ENCODE measurements at places on chromosomes 4 and X.
A peak's percentile ranks its signal among the peaks of the same experiment; 100 is the strongest.

DNA sequence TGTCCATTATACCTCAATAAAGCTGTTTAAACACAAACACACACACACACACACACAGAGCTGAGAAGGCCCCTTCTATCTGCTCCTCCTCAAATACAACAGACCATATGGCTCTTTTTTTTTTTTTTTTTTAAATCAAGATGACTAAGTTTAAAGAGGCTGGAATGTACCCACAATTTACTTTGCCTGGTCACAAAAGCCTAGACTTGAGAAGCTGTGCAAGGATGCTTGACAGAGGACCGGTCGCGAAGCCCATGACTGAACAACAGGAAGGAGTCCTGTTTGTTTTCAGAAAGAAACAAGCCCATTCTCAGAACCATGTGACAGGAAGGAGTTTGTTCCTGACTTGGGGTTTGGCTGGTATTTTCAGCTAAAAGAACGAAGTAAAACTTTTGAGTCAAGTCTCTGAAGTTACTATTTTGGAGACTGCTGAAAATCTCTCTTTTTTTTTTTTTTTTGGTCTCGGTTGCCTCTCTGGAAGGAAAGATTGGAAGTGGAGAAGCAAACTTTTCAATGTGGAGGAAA lies 650.9 kb upstream of the TENM3 start:
- no peak for DNase-seq

- DNase-seq = no peak
These were observed 4.4 kb downstream of the APBB2 start for GRCh38 chr4:41209901-41210300.

DNA sequence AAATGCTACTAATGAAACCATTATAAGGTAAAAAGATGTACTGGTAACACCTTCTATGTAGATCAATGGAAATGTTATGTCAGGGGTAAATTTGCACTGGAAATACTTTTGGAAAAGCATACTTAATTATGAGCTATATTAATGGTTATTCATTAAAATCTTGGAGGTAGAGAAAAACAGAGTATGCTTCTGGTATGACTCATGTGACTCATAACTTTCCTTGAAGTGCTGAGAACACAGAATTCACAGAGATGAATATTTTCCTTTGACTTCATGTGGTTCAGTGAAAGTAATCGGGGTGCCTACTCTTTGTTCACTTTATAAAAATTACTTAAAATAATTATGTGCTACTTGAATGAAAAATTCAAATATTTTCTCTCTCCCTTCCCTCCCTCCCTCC lies 254.2 kb downstream of the KCTD8 start:
- no peak for DNase-seq

- DNase-seq = no peak
These were observed 168.5 kb upstream of the USP38 start for GRCh38 chr4:143016171-143016570.

DNA sequence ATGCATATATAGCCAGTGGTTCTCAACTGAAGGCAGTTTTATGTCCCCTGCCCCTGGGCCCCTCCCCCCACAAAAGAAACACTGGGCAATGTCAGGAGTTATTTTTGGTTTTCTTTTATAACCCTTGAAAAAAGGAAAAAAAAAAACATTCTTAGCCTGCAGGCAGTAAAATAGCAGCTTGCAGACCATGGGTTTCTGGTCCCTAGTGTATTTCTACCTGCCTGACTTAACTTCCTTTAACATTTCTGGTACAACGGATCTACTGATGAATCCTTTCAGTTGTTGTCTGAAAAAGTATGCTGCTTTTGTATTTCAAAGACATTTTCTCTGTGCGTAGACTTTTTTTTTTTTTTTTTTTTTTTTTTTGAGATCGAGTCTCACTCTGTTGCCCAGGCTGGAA lies 11.1 kb upstream of the FAM200B start:
- no peak for DNase-seq

DNA sequence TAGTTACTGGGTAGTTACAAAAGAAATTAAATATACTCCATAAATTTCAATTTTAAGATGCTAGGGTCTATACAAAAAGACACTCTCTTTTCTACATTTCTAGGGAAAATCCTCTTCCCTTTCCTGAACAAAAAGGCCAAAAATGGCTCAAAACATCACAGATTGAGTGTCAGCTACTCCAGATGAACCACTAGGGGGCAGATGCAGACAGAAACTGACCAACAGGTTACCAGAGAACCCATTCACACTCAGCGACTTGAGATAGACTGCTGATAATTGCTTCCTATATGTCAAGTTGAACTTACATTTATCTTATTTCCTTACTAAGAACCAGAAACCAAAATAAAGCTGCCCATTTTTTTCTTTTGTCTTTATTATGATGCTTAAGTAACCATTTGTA lies 83.4 kb upstream of the MID1IP1 start:
- DNase-seq = no peak

DNA sequence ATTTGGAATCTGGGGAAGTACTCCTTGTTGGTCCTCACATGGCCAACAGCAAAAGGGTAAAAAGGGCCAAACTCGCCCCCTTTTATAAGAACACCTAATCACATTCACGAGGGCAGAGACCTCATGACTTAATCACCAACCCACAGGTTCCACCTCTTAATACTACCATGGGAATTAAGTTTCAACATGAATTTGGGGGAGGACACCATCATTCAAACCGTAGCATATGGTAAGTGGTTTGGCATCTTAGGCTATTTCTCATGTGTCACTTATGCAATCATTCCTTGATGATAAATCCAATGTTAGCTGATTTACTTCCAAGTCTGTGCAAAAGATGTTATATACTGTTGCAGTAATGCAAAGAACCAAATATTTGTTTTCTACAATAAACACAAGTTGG lies 302.9 kb upstream of the FAM241A start:
- no peak for DNase-seq

GRCh38 chrX:12446342-12447075 lies 308.2 kb downstream of the FRMPD4 start:
- DNase-seq = no peak

- DNase-seq = no peak
These were observed 1.0 kb downstream of the NHSL2 start for GRCh38 chrX:71911731-71912050.

DNA sequence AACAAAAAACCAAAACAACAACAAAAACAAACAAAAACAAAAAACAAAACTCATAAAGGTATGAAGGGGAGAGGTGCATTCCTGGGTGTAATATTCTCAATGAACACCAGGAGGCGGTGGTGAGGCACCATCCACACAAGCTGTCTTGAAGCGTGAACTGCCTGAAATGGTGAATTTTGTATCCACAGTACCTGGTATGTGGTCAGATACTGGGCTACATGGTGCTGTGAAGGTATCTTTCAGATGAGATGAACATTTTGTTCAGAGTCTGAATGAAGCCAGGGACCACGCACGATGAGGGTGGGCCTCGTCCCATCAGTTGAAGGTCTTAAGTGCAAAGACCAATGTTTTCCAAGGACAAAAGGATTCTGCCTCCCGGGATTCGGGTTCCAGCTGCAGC lies 58.5 kb downstream of the ASMT start:
- peak; percentile 52 for DNase-seq

DNA sequence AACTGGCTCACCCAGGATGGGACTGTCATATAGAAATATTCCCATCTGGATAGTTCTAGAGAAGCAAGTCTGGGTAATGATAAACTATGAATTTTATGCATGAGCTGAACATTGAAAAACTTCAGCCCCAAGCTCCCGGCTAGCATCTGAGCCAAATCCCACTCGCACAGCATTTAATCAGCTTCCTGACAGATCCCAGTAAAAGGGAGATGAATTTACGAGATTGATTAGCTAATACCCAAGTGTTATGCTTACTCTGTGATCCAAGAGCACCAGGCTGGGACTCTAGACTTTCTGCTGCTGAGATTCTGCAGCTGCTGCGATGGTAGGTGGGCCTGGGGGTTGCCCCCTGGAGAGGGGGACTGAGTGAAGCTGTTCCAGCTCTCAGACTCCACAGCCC lies 28.0 kb downstream of the FRMPD3 start:
- DNase-seq = no peak

DNA sequence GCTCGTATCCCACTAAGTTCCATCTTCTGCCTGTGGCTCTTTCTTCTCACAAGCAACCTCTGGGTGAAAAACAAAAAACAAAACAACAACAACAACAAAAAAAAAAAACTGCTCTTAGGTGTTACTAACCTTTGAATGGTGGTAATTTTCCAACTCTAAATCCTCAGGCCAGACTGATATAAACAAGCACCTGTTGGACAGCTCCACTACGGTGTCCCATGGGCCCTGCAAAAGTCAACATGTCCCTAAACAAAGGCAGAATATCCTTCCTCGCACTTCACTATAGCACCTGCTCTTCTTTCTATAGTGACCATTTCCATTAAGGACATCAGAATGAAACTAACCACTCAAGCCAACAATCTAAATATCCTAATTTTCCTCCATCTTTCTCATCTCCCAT lies 54.6 kb upstream of the PARM1 start:
- no peak for DNase-seq

- no peak for DNase-seq
These were observed at the start of gene NPNT for GRCh38 chr4:105894660-105895582. Gene NPNT, plus strand, starts transcription at chr4:105895471. Its CDS starts 182 bp downstream, at chr4:105895653.

DNA sequence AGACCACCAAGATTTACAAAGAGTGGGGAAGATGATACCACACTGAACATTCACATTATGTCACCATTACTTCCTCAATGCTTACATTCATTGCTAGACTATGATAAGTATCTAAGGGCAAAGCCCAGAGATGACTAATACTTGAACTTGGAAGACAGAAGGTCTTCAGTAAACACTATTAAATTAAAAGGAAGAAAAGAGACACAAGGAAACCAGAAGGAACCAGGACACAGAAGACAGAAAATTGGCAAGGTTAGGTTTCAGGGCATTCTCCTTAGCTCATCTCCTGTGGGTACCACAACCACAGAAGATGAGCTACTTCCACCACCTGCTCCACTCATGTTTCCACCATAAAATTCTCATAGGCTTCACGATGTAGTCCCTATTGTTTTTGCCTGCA lies 64.9 kb downstream of the NLGN4X start:
- DNase-seq = no peak

- no peak for DNase-seq
These were observed 203.0 kb downstream of the CENPC start for GRCh38 chr4:67342291-67342690.

DNA sequence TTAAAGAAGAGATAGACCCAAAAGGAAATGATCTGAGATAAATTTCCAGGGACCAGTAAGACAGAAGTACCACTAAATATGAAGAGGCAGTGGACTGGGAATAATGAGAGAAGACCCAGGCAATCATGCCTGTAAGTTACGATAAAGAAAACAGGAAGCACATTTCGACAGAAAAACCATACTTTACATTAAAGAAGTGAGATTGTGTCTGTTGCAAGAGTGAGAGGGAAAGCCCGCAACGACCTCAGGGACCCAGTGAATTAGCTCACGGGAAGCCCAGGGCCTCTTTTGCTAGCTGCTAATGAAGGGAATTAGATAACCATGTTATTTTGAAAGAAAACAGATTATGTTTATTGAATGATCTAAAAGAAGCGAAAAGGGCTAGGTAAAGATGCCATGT lies 28.9 kb upstream of the ACSL1 start:
- DNase-seq = no peak

- no peak for DNase-seq
These were observed 127.4 kb downstream of the CPE start for GRCh38 chr4:165505958-165506837.

DNA sequence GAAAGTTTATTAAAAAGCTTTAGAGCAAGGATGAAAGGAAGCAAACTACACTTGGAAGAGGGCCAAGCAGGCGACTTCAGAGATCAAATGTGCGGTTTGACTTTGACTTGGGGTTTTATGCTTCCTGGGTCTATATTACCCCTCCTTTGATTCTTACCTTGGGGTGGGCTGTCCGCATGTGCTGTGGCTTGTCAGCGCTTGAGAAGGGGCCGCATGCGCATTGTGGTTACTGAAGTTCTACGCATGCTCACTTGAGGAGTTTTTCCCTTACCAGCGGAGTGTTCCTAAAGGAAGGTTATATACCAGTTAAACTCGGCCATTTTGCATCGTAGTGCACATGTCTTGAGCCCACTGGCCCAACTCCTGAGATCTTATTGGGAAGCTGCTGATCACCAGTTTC lies 9.9 kb downstream of the ZNF157 start:
- DNase-seq = peak; percentile 75

DNA sequence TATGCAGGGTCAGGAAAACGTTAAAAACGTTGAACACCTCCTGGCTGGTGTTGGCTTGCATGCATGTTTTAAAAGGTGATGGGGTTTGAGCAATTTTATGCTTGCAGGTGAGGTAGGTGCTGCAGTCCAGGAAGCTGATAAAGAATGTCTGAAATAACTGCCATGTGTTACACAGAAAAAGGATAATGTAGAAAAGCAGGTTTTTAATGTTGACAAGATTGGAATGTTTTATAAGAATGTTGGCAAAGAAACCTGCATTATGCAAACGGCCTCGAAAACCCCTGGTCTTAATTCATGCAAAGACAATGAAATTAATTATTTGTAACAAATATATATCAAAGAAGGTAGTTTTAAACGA lies 723.7 kb upstream of the AGA start:
- no peak for DNase-seq

GRCh38 chr4:33262824-33263223 lies 2542.7 kb downstream of the PCDH7 start:
- no peak for DNase-seq

GRCh38 chr4:69656653-69657158 lies 3.7 kb upstream of the UGT2A1 start:
- DNase-seq = no peak

DNA sequence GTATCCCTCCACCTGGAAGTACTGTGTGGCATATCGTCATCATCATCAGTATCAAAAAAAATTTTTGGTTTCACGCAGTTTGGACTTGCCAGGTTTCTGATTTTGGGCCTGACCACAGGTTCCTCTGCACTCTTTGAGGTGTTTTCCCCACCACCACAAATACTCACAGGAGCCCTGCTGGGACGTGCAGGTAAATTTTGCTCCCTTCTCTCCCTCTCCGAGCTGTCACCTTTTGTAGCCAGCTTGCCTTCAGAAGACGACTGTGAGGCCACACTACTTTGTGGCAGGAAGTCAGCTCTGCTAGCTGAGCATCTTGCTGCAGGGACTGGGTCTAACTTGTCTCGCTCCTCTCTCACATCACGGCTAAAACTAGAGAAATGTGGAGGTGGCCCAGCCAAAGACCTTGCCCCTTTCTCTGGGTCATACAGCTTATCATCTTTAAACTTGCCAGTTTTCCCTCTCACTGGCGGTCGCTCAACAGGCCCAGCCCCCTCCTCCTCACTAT lies 2.8 kb downstream of the PJA1 start:
- peak; percentile 0 for DNase-seq

DNA sequence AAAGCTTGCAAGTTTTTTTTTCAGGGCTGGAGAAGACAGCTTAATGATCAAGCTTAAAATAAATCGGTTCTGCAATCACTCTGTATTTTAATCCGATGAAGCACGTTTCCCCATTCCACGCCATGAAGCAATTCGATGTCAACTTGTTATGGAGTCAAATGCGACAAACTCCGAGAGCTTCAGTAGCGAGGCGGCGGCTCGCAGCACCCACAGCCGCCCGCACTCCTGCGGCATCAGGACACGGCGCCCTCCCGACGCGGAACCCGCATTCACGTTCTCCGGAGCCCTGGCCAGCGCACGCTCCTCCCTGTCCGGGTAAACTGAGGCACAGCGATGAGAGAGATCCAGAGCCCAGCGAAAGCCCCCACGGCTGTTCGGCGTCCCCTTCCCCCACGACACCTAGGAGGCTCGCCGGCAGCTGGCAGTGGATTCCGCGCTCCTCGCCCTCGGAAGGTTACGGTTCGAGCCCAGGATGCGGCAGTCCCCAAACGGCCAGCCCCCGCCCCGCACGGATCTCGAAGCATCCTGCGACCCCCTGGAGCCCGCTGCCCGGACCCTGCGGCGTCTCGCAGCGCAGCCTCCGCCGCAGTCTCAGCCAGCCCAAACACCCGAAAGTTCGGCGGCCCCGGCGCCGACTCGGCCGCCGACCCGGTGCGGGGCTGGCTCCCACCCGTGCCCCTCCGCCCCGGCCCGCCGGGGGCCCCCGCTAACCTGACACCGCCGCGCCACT lies 507 bp downstream of the MFAP3L start:
- no peak for DNase-seq

All from CD4-positive, alpha-beta T cell treated with Interleukin-15 for 4 hours (primary cell).